ENCODE measurements at places on chromosomes 6 and 20.

DNA sequence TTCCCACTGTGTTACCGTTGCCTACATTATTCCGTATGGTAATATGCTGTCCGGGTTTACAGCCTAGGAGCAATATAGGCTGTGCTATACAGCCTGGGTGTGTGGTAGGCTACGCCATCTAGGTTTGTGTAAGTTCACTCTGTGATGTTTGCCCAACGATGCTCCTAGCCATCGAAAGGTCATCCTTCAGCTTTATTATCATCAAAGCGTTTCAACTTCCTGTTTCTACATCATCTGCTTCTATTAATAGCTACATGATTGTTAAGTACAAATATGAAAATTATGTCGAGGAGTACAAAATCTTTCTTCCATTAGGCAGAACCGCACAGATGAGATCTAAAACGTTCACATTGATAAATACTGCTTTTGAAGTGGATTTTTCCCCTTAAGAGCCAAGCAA lies 69.9 kb downstream of the PPP1R14C start:
- DNase-seq, result no peak

DNA sequence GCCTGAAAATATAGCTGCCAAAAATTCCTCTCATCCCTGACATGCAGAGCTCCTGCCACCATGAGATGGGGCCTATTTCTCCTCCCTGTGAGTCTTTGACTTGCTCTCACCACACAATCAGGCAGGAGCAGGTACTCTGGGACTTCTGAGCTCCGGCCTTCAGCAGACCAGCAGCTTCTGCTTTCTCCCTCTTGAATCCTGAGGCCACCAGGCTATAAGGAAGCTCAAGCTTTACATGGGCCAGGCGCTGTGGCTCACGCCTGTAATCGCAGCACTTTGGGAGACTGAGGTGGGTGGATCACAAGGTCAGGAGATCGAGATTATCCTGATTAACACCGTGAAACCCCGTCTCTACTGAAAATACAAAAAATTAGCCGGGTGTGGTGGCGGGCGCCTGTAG lies 238.7 kb upstream of the RREB1 start:
- no peak for DNase-seq

DNA sequence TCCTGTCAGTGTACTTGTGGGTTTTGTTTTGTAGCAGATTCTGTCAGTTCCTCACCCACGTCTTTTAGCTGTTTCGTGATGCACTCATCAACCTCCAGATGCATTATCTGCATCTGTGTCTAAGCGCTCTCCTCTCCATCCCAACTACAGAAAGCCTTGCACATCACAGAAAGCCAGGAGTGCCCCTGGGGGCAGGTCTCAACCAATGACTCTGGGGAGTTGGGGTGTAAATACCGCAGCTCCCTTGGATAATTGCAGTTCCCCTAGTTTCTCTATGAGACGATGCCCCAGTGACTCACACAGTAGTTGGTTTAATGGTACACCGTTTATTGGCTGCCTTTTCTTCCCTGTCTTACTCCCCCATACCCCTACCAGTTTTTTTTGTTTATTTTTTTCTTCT lies 158.1 kb downstream of the SOX4 start:
- DNase-seq, result no peak

DNA sequence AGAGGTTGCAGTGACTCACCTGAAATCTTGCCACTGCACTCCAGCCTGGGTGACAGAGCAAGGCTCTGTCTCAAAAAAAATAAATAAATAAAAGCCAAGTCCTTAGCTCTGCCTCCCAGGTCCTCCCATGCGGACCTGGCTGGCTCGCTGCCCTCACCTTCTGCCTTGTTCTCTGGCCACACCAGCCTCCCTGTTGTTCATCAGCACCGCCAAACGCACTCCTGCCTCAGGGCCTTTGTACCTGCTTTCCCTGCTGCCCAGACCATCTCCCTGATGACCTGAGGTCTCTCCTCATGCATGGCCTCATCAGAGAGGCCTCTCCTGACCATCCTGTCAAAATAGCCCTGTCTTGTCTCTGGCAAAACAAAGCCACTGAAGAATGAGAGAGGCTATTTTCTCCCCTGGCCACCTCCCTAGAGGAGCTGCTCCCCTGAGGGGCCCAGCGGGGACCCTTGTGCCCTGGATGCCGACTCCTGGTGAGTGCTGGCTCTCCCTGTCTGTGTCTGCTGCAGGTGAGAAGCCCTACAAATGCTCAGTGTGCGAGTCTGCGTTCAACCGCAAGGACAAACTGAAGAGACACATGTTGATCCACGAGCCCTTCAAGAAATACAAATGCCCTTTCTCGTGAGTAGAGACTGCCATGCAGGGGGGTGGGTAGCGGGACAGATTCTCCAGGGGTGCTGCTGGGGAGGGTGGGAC lies 22.6 kb upstream of the CHMP4B start:
- no peak for DNase-seq

DNA sequence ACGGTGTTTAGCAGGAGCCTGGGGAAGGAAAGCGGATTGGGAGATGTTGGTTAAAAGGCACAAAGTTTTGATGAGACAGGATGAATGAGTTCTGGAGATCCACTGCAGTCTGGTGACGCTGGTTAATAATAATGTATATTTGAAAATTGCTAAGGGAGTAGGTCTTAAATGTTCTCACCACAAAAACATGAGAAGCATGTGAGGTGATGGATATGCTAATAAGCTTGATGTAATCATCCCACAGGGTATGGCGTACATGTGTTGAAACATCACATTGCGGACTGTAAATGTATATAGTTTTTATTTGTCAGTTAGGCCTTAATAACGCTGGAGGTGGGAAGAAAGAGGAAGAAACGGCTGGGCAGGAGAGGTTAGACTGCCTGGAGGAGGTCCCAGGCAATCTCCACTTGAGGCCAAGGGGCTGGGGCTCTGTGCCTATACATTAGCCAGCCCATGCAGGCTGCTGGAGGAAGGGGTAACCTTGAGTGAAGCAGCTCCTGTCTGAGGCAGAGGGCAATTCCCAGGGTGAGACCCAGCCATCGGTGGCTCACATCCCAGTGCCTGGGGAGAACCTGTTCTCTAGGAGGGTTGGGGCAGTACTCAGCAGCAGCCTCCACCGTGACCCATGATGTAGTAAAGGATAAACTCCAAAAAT lies 188.2 kb upstream of the QKI start:
- DNase-seq, result no peak

DNA sequence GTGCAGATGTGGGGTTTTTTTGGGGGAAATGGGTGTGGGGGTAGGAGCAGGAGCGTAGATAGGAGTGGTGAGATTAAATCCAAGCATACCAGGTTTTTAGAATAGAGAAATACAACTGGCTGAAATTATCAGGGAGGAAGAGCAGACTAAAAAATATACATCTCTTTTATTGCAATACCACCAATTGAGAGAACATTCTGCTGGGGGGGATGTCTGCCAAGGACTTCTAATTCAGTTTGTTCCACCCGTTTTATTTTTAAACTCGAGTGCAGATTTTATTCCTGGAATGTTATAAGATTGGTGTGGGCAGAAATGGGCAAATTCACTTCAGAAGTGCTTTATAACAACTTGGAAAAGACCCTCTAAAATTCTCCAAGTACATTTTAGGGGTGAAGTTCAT lies 192.7 kb downstream of the GMPR start:
- DNase-seq, result no peak

- no peak for DNase-seq
These were observed 6.1 kb downstream of the SLC26A8 start for GRCh38 chr6:36018339-36018738.

DNA sequence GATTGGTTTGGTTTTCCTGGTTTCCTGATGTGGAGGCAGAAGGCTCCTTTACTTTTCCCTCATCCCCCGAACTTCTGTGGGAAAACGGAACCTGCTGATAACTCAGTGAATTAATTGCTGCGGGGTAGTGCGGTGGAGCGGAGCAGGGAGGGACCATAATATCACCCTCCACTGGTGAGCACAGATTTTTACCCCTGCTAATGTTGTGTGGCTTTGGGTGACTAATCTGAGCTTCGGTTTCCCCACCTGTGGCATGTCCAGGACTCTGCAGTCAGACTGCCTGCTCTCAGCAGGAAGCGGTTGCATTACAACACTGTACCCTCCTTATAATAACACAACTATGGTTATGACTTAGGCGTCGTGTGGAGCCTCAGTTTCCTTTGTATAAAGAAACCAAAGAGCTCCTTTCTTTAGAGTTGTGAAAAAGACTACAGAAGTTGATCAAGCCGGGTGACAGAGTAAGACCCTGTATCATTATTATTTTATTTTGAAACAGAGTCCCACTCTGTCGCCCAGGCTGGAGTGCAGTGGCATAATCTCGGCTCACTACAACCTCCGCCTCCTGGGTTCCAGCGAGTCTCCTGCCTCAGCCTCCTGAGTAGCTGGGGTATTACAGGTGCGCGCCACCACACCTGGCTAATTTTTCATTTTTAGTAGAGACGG lies 2.2 kb upstream of the ID1 start:
- DNase-seq, result no peak

DNA sequence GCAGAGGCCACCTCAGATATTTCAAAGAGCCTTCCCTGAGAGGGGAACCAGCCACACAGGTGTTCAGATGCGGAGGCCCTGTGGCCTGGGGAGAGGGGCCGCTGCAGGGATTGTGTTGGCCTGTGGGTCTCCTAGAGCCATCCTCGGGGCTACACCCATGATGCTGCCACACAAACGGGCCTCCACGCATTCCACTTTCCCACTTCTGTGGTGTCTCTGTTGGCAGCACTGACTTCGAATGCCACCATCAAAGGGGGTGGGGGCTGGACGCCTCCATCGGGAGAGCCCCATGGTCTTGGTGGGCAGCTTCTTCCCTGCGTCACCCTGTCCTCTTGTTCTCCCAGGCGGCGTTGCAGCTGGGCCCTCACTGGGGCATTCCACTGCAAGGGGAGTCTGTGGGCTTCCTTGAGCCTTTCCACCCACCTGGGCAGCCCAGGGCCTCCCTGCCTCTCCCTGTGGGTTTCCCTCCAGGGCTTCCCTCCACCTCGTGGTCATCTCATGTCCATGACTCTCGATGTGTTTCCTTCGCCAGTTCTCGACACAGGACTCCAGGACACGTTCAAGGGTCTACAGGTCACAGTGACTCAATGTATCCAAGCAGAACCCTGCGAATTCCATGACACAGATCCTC lies 145.5 kb downstream of the ERMARD start:
- no peak for DNase-seq

DNA sequence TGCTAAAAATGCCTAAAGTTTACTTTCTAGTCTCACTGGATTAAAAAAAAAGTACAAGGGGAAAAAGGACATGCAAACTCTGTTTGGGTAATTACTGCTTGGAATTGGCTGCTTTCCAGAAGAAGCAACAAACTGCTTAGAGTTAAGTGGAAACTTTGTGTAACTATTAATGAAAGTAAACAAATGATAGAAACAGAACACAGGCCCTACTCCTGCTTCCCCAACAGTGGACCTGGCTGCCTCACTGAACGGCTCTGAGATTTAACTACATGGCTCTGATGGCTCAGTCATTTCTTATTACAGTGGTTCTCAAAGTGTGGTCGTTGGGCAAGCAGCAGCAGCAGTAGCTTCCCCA lies 108.5 kb downstream of the MAN1A1 start:
- no peak for DNase-seq

All from GM04503 (cell line).